ENCODE measurements at places on chromosomes 2 and 18. TPM values are rescaled to one million over a fixed set of nuclear protein-coding genes. Genes with fewer than 3 reads are reported as not detected.

The LONRF2 gene
- 19.0 TPM for total RNA-seq

The VWC2L gene
- not detected for total RNA-seq

The DHRS9 gene
- 7.3 TPM for total RNA-seq

The UGT1A9 gene
- not detected for total RNA-seq

The CDCA7 gene
- total RNA-seq: 0.96 TPM

The MC4R gene
- not detected for total RNA-seq

The LIPG gene
- total RNA-seq: not detected

The TEX44 gene
- not detected for total RNA-seq

The FBXO15 gene
- total RNA-seq: not detected

The ARHGEF33 gene
- total RNA-seq: 0.14 TPM

The PLB1 gene
- total RNA-seq: 2.4 TPM

- DNase-seq: no peak
Measured at GRCh38 chr18:58222432-58223125, 178.6 kb downstream of the NEDD4L start.

- no peak for DNase-seq
Measured at GRCh38 chr18:69617408-69617807, 216.7 kb downstream of the DOK6 start.

DNA sequence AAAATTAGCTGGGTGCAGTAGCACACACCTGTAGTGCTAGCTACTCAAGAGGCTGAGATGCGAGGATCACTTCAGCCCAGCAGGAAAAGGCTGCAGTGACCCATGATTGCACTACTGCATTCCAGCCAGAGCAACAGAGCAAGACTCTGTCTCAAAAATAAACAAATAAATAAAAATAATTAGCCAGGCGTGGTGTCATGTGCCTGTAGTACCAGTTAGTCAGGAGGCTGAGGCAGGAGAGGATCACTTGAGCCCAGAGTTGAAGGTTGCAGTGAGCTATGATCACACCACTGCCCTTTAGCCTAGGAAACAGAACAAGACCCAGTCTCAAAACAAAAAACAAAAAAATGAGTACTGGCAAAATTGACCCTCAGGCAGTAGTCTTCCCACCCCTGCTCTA lies 61.9 kb upstream of the PPP1CB start:
- no peak for DNase-seq

DNA sequence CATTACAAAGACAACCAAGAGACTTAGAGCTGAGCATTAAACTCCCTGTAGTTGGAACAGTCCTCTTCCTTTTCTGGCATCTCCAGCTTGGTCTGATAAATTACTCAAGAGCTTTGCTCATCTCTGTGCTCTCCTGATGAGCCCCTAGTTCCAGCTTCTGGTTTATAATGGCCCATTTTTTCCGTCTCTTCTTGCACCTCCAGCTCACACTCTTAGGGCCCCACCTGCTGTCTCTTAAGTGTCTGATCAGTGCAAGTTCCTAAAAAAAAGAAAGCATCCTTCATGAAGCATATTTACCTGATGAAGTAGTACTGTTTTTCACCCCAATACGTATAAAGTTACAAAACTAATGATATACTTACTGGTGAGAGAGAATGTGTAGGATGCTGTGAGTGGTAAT lies 822.9 kb downstream of the RNF144A start:
- DNase-seq: no peak

GRCh38 chr2:200654823-200655222 lies 69.0 kb downstream of the AOX1 start:
- no peak for DNase-seq

- DNase-seq: no peak
Measured at GRCh38 chr2:181516992-181517391, 59.8 kb downstream of the ITGA4 start.

GRCh38 chr2:79833235-79833878 lies 320.5 kb downstream of the CTNNA2 start:
- no peak for DNase-seq

- DNase-seq: no peak
Measured at GRCh38 chr18:61432590-61432989, 99.4 kb downstream of the CDH20 start.

- DNase-seq: no peak
Measured at GRCh38 chr2:88852753-88853402, 161.4 kb downstream of the RPIA start.

- DNase-seq: no peak
Measured at GRCh38 chr2:60312618-60313017, 240.8 kb downstream of the BCL11A start.

DNA sequence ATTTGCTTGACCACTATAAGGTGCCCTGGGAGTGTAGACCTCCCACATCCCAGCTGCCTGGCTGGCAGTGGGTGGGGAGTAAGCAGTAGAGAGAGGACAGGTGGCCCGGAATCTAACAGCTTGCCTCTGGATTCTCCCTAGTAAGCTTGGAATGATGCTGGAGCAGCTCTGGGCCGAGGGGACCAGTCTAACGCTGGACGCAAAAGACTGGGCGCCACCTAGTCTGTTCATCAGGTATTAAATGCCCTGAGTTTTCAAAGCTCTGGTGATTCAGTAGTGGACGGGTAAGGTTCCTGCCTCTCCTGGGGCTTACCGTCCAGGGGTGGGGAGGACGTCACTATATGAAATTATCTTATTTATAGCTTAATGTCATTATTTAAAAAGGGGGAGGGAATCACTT lies 648 bp upstream of the LYPD6B start:
- no peak for DNase-seq

- DNase-seq: no peak
Measured at GRCh38 chr18:64993695-64994094, 757.1 kb upstream of the CDH7 start.

DNA sequence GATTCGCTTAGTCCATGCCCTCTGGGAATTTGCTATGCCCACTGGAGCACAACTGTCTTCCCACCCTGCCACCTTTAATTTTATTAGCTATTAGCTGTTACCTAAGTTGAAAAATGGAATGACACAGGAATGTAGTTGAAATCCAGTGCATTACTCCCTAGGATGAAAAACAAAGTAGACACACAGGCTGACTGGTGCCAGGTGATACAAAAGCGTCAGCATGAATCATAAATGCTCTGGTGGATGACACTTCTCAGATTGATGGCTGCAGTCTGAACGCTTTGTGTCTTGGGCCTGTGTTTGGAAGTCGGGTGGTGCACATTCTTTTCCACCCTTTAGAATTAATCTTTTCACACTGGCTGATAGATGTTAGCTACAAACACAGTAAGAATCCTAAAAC lies 802.0 kb downstream of the DCC start:
- DNase-seq: no peak

DNA sequence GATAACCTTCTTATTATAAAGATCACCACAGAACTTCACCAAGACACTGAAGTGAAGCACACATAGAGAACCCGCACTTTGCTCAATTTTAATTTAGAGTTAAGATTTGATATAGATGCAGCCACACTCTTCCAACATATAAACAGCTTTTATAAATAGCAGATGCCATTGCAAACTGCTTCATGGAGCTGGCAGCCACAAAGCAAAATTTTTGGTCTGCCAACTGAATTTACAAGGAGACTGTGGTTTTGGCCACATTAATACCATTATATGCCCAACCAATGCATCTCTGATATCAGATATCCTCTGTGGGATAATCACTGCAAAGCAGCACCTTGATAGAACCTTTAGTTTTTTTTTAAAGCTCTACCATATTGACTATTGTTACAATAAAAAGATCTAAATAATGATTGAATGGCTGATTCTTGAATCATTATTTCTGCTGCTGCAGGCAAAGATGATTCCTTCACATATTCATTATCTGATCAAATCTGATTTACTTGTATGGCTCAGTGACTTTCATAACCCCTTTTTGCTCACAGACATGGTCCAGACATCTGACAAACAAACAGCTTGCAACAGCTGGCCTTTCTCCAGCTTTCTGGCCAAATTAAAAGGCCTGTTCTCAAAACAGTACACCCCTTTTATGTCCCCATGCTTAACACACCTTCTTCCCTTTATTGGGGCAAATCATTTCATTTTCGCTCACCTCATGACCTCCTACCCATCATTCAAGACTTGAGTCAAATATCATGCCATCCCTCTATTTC lies 88.4 kb downstream of the METTL4 start:
- DNase-seq: no peak

DNA sequence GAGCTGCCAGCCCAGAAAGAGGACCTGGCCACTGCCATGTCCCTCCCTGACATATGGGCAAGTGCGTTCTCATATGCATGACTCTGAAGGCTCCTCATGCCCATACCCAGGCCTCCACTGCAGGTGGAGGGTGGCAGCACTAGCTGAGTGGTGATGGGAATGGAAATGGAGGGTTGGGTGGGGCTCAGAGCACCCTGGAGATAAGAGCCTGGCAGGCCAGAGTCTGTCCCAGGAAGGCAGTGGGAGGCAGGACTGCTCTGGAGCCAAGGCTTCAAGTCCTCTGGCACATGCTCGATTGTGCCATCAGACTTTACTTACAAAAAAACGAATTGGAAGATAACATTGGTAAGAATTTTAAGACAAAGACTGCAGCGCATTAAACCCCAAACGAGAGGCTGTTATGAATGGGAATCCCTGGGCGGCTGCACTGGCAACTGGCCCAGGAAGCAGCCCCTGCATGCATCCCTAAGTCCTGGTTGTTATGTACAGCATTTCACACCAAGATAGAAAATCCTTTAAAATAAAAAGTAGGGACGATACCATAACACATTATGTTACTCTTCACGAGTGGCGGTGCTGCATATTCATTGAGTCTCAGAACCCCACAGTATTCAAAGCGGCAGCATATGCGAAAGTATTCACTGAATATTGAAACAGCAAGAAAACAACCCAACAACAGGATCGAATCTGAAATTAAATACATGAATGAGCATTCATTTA lies 81.7 kb upstream of the FAM98A start:
- no peak for DNase-seq

DNA sequence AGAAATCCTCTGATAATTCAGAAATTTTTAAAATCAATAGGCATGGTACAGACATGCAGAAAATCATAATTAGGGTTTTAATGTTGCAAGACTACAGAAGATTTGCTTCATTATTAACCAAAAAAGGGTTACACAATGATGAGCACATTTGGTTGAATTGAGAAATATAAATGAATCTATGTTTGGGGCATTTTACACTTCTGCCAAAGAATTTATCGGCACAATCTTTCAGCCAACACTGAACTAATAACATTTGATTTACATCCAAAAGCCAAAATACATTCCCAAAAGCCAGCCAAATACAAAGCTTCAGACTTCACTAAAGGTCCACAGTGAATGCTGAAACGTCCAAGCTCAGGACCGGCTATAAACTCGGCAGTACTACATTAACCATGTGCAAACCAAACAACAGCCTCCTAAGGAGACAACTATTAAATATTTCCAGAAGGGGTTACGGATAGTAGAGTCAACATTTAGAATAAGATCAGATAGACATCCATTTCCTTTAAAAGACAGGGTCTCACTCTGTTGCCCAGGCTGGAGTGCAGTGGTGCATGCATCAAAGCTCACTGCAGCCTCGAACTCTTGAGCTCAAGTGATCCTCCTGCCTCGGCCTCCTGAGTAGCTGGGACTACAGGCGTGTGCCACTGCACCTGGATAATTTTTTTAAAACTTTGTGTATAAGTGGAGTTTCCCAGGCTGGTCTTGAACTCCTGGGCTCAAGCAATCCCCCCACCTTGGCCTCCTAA lies 29.4 kb downstream of the SPRED2 start:
- no peak for DNase-seq

GRCh38 chr18:48543228-48543627 lies 4.4 kb downstream of the CTIF start:
- DNase-seq: no peak

DNA sequence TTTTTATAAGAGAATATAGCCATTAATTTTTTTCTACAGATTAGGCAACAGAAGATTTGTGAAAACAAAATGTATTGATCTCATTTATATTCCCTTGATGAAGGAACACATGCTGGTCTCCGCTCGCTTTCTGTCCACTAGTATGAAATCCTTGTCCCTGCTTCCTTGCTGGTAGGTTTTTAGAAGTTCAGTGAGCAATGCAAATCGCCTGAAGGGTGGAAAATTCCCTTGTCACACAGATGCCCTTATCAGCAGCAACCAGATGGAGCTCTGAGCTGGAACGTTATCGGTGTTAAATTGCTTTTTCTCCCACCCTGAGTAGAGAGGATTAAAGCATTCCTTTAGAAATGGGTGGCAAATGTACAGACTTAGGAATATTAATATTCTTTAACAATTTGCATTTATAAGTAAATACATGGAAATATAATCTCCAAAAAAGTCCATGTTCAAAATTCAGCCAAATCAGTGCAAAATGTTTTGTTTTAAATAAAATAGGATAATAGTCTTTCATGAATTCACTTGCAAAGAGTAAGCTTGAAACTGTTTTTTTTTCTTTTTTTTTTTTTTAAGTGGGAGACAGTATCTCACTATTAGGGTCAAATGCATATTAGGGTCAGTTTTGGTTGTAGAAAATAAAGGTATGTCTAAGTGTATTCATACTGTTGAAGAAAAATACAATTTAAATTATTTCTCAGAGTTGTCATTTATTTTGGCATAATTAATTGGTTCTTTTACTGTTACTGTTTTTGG lies 164.0 kb upstream of the MYO3B start:
- DNase-seq: no peak

All from left ventricle myocardium inferior (tissue), 1 donor.